Breast epithelium (tissue), 4 donors: ENCODE measurements at places on chromosomes 3 and 15. TPM values are rescaled to one million over a fixed set of nuclear protein-coding genes. Genes with fewer than 3 reads are reported as not detected.

CRABP1 gene
- 11.5 TPM for total RNA-seq

- H3K4me3 ChIP-seq, result no peak overlapping the region
- H3K4me1 ChIP-seq, result no peaks in the 10 kb centered on the region
- H3K36me3 ChIP-seq, result no peaks in the 10 kb centered on the region
- H3K27me3 ChIP-seq, result no peaks in the 10 kb centered on the region
Measured at GRCh38 chr15:94602754-94603470, 371.6 kb downstream of the MCTP2 start.

- DNase-seq, result no peak
- H3K4me3 ChIP-seq, result no peak overlapping the region
Measured at GRCh38 chr3:107217172-107217571, 160.1 kb upstream of the CCDC54 start.

ARGFX gene
- not detected for total RNA-seq

DNA sequence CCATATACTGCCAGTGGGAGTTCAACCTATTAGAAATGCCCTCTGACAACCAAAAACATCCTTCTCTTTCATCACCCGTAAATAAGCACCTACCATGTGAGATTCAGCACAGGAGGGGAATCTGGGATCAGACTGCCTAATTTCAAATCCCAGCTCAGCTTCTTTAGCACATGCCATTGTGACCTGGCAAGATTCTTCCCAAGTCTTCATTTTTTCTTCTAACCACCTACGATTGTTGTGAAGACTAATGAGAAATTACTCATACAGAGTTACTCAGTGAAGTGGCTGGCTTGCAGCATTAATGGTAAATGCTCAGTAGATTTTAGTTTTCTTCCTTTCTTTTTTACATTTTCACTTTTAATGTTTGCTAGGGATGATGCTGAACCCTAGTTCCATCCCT, 176.7 kb downstream of the PDZRN3 start:
- DNase-seq, result no peak
- no peaks in the 10 kb centered on the region for H3K4me1 ChIP-seq

UBE2Q2 gene
- total RNA-seq, result 48.8 TPM

DNA sequence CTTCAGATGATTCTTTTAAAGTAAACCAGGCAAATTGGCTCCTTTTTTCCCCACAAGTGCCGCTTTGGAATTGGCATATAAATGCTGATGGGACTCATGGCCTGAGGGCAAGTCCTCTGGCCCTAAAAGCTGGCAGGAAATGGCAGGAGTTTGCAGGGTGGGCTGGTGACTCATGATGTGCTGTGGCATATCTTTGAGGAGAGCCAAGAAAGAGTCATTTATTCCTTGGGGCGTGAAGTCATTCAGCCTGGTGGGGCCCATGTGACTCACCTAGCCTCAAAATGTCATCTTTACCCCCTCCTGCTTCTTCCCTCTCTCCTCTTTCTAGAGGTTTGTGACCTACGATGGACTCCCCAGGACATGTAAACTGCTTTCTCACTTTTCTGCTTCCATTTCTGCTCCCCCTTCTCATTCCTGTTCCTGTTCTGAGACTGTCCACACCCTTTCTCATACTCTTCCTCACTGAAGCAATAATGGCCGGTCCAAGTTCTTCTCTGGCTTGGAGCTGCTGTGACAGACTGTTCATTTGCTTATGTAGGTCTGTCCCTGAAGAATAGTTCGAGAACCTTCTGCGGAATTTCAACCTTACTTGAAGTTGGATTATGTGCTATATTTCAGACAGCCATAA, 326.1 kb downstream of the SATB1 start:
- no peak overlapping the region for H3K4me3 ChIP-seq
- DNase-seq, result no peak

SEMA6D gene
- total RNA-seq, result 3.0 TPM

DNA sequence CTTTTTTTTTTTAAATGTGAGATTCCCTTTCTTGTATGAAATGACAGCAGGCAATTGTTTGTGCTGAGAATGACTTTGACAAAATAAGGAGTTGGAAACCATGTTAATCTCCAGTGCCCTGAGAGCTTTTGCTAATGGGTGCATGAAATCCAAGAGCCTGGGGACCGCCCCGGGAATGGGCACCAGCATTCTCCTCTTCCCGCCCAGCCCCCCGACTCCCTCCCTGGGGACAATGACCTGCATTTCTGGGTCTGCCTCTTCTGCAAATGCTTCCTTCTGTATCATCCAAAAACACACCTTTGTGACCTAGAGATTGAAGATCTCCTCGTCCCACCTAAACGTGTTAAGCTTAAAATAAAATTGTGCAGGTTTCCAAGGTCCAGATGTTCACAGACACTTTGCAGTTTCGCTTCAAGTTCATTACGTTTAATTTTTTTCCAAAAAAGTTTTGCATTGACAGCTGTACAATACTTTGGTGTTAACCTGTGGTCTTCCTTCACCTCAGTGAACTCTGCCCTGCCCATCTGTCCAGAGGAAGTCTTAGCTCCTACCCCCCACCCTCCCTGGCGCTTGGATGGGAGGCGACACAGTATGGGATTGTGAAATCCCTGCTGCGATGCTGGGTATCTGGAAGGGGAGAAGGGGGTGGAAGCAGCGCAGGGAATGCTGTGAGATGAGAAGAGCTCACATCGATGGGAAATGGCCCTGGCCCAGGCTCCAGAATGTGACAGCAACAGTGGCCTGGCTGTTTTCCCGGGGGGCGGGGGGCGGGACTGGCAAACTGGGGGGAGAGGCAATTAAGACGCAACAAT, 50.1 kb downstream of the TLE3 start:
- no peaks in the 10 kb centered on the region for H3K27me3 ChIP-seq
- peak; percentile 45 for DNase-seq
- no peak overlapping the region for H3K27ac ChIP-seq

DNA sequence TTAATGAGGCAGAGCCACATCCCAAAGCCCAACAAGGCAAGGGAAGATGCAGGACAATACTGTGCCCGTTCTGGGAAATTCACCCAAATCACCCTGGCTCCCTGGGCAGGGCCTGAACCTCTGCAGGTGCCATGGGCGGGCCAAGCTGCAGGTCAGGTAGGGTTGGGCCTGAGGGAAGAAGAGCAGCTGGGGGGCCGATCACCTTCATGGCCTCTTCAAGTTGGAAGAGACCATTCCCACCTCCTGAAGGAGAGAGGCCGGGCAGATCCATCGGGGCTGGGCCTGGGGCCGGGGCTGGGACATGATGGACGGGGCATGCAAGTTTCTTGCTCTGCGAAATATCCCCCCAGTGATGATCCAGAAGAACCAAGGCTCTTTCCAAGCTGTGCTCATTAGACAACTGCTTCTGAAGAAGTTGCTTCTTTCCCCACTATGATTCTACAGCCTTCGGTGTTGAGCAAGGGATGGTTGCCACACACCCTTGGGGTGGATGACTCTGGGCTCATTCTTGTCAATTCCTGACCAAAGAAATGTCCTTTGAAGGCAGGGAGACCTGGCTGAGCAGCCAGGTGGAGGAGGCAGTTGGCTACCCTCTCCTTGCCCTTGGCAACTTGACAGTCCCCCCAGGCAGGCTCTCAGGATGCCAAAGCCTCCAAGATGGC, 38.2 kb downstream of the KLHL25 start:
- H3K27me3 ChIP-seq, result no peaks in the 10 kb centered on the region
- peak overlapping the region; percentile 69 for H3K27ac ChIP-seq
- H3K4me1 ChIP-seq, result peaks cover 6% of the 10 kb centered on the region
- no peak overlapping the region for H3K4me3 ChIP-seq
- DNase-seq, result peak; percentile 51
- no peaks in the 10 kb centered on the region for H3K36me3 ChIP-seq

GRCh38 chr3:30713885-30714503, 107.6 kb downstream of the TGFBR2 start:
- no peaks in the 10 kb centered on the region for H3K27me3 ChIP-seq
- no peak overlapping the region for H3K4me3 ChIP-seq
- no peaks in the 10 kb centered on the region for H3K36me3 ChIP-seq
- H3K4me1 ChIP-seq, result no peaks in the 10 kb centered on the region

DNA sequence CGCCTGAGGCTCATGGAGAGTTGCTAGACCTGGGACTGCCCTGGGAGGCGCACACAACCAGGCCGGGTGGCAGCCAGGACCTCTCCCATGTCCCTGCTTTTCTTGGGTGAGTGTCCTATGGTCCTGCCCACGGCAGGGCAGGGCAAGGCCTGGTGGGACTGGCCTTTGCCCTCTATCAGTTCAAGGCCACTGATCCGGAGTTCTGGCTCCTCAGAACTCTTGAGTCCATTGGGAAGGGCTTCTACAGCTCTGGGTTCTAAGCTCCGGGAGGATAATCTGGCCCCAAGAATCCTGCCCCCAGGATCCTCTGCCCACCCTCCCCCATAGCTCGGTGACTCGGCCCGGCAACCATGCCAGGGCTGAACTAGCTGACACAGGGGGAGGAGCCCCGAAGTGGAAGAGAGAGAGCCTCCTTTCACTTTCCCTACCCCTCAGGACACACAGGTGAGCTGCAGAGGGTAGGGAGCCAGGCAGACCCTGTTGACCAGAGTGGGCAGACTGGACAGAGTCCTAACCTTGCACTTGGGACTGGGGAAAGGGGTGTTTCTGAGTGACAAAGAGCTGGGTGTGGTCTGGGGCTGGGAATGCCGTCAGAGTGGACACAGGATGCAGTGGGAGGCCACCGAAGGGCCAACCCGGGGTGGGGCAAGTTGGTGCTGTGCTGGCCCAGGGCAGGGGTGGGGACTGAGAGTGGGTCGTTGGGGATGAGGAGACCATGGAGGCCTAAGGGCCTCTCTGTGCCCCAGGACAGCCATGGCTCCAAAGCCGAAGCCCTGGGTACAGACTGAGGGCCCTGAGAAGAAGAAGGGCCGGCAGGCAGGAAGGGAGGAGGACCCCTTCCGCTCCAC, 664 bp downstream of the PARP3 start:
- H3K36me3 ChIP-seq, result no peaks in the 10 kb centered on the region
- H3K4me3 ChIP-seq, result peak overlapping the region; percentile 44
- H3K27ac ChIP-seq, result peak overlapping the region; percentile 98
- DNase-seq, result no peak
- H3K4me1 ChIP-seq, result peaks cover 18% of the 10 kb centered on the region

ZNF80 gene
- total RNA-seq, result 0.16 TPM

RNF111 gene
- 27.9 TPM for total RNA-seq

- no peak overlapping the region for H3K27ac ChIP-seq
- no peak for DNase-seq
- no peak overlapping the region for H3K4me3 ChIP-seq
- H3K36me3 ChIP-seq, result no peaks in the 10 kb centered on the region
- H3K27me3 ChIP-seq, result no peaks in the 10 kb centered on the region
- no peaks in the 10 kb centered on the region for H3K4me1 ChIP-seq
Measured at GRCh38 chr15:60620708-60621107, 141.8 kb upstream of the ICE2 start.

ACTRT3 gene
- total RNA-seq, result 1.5 TPM

DNA sequence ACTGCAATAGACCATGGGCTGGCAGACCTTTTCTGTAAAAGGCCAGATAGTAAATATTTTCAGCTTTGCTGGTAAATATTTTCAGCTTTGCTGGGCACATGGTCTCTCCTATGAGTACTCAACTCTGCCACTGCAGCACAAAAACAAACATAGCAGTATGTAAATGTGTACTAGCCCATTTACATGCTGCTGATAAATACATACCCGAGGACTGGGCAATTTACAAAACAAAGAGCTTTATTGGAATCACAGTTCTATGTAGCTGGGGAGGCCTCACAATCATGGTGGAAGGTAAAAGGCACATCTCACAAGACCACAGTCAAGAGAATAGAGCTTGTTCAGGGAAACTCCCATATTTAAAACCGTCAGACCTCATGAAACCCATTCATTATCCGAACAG, 793.0 kb downstream of the EDEM1 start:
- H3K4me3 ChIP-seq, result no peak overlapping the region
- H3K27ac ChIP-seq, result no peak overlapping the region
- H3K4me1 ChIP-seq, result no peaks in the 10 kb centered on the region
- no peaks in the 10 kb centered on the region for H3K36me3 ChIP-seq

GRCh38 chr3:31265646-31266428, 266.9 kb upstream of the STT3B start:
- no peaks in the 10 kb centered on the region for H3K27me3 ChIP-seq
- H3K27ac ChIP-seq, result no peak overlapping the region
- H3K36me3 ChIP-seq, result no peaks in the 10 kb centered on the region
- no peak overlapping the region for H3K4me3 ChIP-seq
- no peak for DNase-seq

RPL39L gene
- 14.6 TPM for total RNA-seq

DNA sequence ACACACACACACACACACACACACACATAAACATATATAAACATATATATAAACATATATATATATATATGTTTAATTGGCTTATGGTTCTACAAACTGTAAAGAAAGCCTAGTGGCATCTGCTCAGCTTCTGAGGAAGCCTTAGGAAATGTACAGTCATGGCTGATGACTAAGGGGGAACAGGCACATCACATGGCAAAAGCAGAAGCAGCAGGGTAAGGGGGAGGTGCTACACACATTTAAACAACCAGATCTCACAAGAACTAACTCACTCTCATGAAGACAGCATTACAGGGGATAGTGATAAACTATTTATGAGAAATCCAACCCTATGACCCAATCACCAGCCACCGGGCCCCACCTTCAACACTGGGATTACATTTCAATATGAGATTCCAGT, 922.9 kb downstream of the SI start:
- no peak for DNase-seq
- no peak overlapping the region for H3K27ac ChIP-seq
- H3K36me3 ChIP-seq, result no peaks in the 10 kb centered on the region
- no peaks in the 10 kb centered on the region for H3K27me3 ChIP-seq
- no peaks in the 10 kb centered on the region for H3K4me1 ChIP-seq
- no peak overlapping the region for H3K4me3 ChIP-seq

- peaks cover 15% of the 10 kb centered on the region for H3K27me3 ChIP-seq
- H3K4me1 ChIP-seq, result no peaks in the 10 kb centered on the region
Measured at GRCh38 chr15:88431441-88431840, 35.7 kb downstream of the MRPL46 start.

GRCh38 chr3:155872904-155873646, 2.6 kb downstream of the GMPS start:
- H3K27ac ChIP-seq, result no peak overlapping the region
- no peak overlapping the region for H3K4me3 ChIP-seq
- no peak for DNase-seq
- H3K36me3 ChIP-seq, result no peaks in the 10 kb centered on the region

DNA sequence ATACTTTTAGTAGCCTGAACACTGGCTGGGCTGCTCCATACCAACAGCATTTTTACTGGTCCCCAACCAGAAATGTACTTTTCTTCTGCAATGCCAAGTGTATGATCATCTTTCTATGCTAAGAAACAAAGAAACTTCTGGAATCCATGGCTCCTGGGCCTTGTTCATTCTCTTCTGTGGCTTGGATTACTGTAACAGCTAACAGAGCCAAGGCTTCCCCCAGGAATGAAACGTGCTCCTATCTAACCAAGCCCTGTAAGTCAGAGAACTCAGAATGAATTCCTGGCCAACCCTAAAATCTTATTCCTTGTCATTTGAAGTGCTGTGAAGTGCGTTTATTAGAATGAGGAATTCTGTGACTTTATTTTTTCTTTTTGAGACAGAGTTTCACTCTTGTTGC, 102.9 kb upstream of the RAD18 start:
- DNase-seq, result no peak
- no peaks in the 10 kb centered on the region for H3K4me1 ChIP-seq
- no peak overlapping the region for H3K27ac ChIP-seq

GRCh38 chr3:57877116-57877515, 121.0 kb downstream of the SLMAP start:
- H3K4me1 ChIP-seq, result no peaks in the 10 kb centered on the region
- DNase-seq, result no peak
- H3K27me3 ChIP-seq, result no peaks in the 10 kb centered on the region

GOLGA8G gene
- not detected for total RNA-seq

RTP2 gene
- total RNA-seq, result not detected

GRCh38 chr3:43378066-43378935, 92.0 kb downstream of the SNRK start:
- no peaks in the 10 kb centered on the region for H3K4me1 ChIP-seq
- no peak overlapping the region for H3K4me3 ChIP-seq
- DNase-seq, result no peak
- H3K27me3 ChIP-seq, result no peaks in the 10 kb centered on the region
- H3K36me3 ChIP-seq, result no peaks in the 10 kb centered on the region
- H3K27ac ChIP-seq, result no peak overlapping the region
